ENCODE measurements at places on chromosomes 6 and 20.

DNA sequence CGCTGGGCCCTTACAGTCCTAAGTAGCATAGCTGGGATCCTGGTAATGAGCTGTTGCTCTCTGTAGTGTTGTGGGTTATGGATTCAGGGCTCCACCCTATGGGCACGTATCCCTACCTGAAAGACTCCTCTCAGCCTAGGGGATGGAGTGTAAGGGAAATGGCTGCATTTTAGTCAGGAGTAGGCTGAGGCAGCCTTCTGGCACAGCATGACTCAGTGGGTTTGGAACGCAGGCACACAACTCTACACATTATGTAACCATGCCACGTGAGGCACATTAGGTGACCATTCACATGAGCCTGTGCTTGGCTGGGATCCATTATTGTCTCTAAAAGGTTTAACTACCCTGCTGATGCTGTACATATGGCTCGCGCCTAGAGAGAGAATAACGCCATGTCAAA, 27.8 kb downstream of the HDDC2 start:
- no peak for DNase-seq

DNA sequence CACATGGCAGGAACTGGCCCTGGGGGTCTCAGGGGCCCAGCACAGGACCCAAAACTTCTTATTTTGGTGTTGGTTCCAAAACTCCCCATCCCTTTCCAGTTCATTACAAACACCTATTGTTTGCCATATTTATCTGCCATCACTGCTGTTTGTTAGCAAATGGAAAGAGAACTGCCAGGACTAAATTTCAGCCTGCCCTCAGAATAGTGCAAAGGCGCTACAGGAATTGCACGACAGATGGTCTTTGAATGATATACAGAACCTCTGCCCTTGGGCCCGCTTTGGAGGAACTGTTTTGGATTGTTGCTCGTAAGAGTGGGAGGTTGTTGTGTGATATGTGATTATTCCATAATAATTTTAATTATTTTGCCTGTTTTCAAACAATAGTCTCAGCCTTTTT, 199.0 kb upstream of the FBXL4 start:
- no peak for DNase-seq

GRCh38 chr6:129104560-129104959, 221.6 kb downstream of the LAMA2 start:
- no peak for DNase-seq

DNA sequence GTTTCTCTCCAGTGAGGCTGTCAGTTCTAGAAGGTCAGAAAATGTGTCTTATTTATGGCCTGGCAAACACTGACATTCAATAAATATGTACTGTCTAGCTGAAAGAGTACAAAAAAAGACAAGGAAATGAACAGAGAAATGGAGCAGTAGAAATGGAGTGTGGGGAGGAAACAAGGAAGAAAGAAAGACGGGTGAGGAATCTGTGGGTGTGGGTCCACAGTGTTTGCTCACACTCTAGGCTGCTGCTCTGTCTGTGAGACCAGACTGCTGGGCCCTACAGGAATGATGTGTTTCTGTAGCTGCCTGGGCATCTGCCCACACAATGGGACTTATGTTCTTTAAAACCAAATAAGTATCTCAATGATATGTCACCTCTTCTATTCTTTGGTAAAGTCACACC, 114.2 kb downstream of the MOXD1 start:
- DNase-seq = no peak

DNA sequence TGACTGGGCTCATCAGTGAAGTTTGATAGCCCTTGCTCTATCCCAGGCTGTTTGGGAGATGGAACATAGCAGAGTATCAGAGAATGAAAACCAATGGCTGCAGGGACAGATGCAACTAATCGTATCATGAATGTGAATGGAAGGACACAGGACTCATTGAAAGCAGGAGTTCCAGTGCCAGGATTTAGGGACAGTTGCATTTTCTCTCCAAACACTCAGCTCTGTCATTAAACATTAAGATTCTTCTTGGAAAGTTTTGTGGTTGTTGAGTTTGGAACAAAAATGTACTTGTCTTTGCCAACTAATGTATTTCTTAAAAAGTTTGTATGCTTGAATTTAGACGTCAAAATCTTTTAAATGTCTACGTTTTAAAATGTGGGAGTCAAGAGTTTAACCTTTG, 31.0 kb upstream of the GSTA5 start:
- no peak for DNase-seq

GRCh38 chr20:49207076-49207475, 12.1 kb upstream of the DDX27 start:
- DNase-seq = no peak

DNA sequence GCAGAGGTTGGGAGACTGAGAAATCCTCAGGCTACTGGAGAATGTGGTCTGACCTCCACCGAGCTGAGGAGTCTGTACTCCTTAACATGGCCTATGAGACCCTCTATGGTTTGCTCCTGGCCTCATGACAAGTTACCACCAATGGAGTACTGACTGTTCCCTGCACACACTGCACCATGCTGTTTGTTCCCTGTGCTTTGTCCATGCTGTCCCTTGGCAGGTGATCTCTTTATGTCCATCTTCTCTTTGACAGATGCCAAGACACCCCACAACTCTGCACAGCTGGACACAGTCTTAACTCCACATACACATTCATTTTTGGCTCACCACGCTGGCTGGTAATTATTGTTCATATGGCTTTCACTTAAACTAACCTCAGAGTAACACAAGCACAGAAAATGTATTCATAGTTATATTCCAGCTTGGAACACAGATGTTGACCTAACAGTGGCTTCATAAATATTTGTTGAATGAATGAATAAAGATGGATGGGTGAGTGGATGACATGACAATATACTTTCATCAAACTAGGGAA, 258.0 kb downstream of the ATXN1 start:
- no peak for DNase-seq

DNA sequence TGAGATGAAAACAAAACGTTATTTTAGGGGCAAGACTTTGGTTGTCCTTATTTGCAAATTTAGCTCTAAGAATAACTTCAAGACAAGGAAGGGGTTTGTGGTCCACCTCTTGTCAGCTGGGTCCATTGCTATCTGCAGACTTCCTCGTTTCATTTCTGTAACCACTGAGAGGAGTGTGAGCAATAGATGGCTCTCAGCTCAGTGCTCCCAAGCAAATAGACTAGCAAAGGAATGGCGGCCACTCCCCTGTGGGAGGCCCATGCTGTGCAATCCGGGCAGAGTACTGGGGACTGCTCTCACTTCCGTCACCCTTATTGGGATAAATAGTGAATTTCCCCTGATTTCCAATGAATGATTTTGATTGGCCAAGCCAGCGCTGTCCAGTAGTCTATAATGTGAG, 176.6 kb downstream of the ZDHHC14 start:
- DNase-seq = no peak
